ENCODE measurements at places on chromosomes 6 and 20.

DNA sequence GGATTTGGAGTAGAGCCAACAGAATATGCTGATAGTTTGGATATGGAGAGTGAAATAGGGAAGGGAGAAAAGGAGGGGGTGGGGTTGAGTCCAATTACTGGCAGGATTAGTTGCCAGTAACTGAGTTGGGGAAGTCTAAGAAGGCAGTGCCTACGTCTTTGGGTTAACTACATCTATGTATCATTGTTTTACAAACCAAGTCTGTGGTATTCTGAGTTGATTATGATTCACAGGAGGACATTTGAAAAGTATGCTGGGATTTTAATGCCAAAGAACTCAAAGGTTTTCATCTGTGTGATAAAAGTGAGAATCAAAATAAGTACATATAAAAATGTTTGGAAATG is 14.7 kb downstream of the DSE start:
- DNase-seq, result peak; percentile 70

GRCh38 chr20:56872620-56873458 is 243.7 kb downstream of the TFAP2C start:
- no peak for DNase-seq

GRCh38 chr6:99603421-99604165 is 3.0 kb upstream of the PRDM13 start:
- DNase-seq, result no peak

GRCh38 chr6:131840936-131841583 is 33.2 kb downstream of the ENPP1 start:
- no peak for DNase-seq

DNA sequence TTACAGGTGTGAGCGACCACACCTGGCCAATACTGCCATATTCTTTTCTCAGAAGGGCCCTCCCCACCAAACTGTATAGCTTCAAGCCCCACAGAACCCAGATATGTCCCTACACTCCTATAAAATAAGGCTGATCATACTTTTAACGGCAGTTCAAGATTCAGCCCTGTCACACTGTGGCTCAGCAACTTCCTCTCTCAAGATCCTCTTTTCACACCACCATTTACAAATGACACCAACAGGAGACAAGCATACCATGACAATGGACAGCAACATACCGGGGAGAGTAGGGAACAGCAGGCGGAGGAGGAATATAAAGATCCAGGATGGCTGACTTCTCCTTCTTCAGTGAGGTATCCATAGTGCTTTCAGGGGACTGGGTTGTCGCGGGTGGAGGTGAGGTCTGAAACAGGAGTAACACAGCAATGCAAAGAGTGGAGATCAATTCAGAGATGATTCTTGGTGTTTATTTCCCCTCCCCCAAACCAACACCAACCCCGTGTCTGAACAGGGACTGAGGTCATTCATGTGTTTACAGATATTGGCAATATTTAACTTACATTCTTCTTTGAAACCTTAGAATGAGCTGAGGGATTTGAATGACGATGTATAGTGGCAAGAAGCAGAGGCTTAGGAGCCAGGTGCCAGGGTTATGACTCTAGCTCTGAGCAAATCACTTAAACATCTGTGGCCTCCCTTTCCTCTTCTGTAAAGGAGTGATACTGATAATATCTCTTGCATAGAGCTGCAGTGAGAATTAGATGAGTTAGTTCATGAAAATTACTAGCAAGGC is 57.6 kb upstream of the IPCEF1 start:
- DNase-seq, result peak; percentile 61

DNA sequence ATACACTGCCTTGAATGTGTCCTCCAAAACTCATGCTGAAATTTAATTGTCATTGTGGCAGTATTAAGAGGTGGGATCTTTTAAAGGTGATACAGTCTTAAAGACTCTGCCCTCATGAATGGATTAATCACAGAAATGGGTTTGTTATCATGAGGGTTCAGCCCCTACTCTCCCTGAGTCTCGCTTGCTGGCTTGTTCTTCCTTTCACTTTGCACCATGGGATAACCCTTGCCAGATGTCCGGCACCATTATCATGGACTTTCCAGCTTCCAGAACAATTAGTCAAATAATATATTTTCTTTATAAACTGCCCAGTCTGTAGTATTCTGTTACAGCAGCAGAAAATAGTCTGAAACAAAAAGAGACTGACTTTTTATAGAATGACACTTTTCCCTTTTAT is 67.9 kb upstream of the TENT5A start:
- no peak for DNase-seq

DNA sequence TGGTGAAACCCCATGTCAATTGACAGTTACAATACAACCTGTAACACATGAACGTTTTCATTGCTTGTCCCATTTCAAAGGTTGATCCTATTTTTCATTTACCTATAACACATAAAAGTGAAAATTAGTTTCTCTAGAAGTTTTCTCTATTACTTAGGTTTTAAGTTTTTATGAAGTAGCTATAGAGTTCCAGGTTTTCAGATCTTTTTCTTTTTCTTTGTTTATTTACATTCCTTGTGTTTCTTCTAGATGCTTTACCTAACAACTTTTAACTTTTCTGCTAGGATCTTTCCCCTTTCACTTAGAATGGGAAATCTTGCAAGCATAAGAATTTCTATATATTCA is 232.6 kb downstream of the PLCB1 start:
- no peak for DNase-seq

GRCh38 chr6:7104752-7105151 is 3.0 kb upstream of the RREB1 start:
- no peak for DNase-seq

DNA sequence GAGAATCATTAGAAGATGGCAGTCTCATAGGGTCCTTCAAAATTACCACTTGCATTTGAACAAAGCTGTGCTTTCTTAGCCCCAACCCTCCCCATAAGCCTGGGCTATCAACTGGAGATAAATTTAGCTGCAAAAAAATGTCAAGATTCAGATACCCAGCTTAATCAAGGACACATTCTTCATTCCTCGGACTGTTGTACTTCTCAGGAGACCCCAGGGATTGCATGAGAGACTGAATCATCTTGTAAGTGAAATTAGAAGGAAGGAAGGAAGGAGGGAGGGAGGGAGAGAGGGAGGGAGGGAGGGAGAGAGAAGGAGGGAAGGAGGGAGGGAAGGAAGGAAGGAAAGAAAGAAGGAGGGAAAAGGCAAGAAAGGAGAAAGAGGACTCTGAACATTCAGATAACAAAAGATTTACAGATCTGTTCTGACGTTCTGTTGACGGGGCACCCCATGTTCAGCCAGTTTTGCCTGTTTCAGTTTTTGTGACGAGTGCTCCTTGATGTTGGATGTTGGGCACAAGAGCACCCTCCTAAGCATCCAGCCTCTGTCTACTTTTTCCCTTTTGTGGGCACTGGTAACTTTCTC is 498.7 kb downstream of the PREX1 start:
- DNase-seq, result peak; percentile 37

DNA sequence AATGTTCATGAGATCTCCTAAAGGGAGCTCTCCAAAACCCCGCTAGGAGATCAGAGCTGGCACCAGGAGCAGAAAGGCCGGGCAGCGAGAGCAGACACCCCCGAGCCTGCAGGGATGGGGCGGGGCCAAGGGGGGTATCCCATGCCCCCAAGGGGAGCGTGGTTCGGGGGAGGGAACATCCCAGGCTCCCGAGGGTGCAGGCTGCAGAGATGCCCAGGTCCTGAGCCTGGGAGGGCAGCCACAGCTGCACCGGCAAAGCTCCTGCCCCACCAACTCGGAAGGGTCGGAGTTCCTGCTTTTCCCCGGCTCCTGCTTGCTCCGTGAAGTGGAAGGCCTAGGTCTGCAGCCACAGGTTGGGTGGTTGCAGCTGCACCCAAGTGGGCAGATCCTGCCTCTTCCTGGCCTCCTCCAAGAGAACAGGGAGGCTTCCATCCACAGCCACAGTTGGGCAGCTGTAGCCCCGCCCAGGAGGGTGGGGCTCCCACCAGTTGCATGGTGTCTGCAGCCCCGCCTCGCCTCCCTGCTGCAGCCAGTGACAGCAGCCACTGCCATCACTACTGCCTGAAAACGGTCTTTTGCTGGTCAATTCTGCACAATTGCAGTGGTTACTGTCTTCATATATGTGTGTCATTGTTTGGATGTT is 13.4 kb upstream of the GMNN start:
- DNase-seq, result no peak

DNA sequence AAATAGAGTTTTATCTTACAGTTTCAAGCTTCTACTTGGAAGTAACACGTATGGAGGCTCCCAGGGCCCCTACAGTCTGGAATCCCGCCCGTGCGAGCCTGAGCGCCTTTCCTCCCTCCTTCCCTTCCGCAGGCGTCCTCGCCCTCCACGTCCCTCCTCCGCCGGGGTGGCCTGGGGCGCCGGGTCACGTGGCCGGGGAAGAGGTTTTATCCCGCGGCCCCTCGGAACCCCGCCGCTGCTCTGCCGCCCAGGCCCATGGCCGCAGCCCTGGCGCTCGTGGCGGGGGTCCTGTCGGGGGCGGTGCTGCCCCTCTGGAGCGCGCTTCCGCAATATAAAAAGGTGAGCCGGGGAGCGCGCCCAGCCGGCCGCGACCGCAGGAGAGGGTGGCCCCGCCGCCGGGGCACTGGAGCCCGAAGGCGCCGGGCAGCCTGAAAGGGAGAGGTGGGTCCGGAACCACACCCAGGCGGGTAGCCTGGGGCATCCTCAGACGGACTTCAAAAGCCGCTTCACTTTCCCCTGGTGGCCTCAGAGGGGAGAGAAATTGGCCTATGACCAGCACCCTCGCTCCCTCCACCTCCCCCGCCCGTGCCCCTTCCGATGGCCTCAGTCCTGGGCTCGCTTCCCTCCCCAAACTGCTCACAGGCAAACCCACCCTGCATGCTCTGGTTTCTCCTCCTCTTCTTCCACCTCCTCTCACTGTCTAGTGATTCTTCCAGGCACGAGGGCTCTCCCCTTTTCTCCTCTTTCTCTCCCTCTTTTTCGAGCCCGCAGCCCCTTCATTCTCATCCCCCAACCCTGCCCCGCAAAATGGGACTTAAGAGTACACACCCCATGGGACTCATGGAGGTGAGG is at the start of gene CLPSL2:
Gene CLPSL2, plus strand, starts transcription at position 235 of the 852 bp plus-strand sequence. Its CDS starts 21 bp downstream, at position 256.
- no peak for DNase-seq

- no peak for DNase-seq
These were observed 824 bp upstream of the CSTL1 start for GRCh38 chr20:23438661-23439060.

DNA sequence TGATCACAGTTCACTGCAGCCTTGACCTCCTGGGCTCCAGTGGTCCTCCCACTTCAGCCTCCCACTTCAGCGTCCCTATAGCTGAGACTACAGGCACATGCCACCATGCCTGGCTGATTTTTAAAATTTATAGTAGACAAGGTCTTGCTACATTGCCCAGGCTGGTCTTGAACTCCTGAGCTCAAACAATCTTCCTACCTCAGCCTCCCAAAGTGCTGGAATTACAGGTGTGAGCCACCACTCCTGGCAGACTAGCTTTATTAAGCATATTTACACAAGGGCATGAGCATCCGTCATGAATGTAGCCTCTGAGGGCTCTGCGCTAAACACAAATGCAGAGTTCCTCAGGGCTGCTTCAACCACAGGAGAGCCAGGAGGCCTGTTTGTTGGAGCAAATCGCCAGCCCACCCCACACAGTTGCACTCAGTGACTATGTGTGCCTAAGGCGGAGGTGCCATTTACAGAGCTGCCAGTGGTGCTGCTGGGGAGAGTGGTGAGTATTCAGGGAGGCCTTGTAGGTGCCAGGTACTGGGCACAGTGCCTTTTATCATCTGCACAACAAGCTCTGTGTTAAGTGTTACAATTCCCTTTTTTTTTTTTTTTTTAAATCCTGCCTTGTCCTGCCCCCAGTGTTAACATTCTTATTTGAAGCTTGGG is 78.2 kb downstream of the PSMG4 start:
- no peak for DNase-seq
